Lung microvascular endothelial cell (primary cell): ENCODE measurements at places on chromosomes 6 and 20. TPM values are rescaled to one million over a fixed set of nuclear protein-coding genes. Genes with fewer than 3 reads are reported as not detected.

- DNase-seq = no peak
Measured at GRCh38 chr6:73968221-73968757, 272.3 kb downstream of the CD109 start.

- peak; percentile 58 for DNase-seq
Measured at GRCh38 chr6:7267466-7268091, 45.4 kb downstream of the SSR1 start.

GRCh38 chr6:3277251-3277650 is 18.5 kb downstream of the PSMG4 start:
- no peak for DNase-seq

DNA sequence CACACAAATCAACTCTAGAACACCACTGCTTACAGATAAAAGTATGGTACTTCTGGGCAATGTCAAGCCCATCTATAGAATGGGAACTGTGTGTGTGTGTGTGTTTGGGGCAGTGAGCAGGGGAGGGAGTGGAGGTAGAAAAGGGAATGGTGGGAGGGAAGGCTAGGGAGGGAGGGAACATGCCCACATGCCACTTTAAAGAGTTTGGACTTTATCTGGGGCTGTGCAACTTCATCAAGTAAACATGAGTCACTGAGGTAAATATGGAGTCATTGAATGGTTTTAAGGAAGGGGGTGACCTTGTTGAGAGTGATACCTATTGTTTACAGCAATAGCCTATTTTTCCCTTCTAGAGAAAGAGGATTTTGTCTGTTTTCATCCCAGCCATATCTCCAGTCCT is 22.5 kb upstream of the RNGTT start:
- no peak for DNase-seq

- no peak for DNase-seq
Measured at GRCh38 chr6:89509777-89510281, 76.9 kb downstream of the ANKRD6 start.

DNA sequence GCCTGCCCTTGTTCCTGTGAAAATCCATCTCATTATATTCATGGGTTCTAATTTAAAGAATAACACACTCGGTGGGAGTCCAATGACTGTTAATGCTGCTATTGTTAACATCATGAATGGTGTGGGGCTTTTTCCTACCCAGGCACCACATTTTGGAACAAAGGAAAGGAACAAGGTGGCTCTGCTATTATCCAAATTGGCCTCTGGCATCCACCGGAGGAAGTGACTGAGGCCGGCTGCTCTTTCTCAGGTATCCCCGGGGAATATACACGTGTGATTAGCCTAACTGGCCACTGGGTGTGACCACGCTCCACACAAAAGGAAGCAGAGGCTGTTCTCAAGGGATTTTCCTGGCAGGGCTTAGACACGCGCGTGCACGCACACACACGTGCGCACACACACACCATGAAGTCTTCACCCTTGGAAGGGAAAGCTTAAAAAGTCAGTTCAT is 601.2 kb upstream of the ARID1B start:
- peak; percentile 42 for DNase-seq

- no peak for DNase-seq
Measured at GRCh38 chr6:20722455-20722854, 188.2 kb downstream of the CDKAL1 start.

- DNase-seq = no peak
Measured at GRCh38 chr20:9515741-9516233, 1.4 kb downstream of the LAMP5 start.

- DNase-seq = no peak
Measured at GRCh38 chr20:37703035-37703845, 9.4 kb downstream of the CTNNBL1 start.

GRCh38 chr6:70280400-70280853 is 22.5 kb downstream of the COL9A1 start:
- DNase-seq = no peak

DNA sequence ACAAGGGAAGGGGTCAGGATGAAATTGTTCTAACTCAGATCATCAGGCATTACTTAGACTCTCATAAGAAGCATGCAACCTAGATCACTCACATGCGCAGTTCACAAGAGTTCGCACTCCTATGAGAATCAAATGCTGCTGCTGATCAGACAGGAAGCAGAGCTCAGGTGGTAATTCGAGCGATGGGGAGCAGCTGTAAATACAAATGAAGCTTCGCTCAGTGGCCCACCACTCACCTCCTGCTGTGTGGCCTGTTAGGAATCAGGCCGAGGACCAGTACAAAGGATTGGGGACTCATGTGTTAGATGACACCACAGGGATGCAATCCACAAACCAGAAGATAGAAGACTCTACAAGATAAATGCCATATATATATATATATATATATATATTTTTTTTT is 31.5 kb upstream of the TOP1 start:
- DNase-seq = no peak

DNA sequence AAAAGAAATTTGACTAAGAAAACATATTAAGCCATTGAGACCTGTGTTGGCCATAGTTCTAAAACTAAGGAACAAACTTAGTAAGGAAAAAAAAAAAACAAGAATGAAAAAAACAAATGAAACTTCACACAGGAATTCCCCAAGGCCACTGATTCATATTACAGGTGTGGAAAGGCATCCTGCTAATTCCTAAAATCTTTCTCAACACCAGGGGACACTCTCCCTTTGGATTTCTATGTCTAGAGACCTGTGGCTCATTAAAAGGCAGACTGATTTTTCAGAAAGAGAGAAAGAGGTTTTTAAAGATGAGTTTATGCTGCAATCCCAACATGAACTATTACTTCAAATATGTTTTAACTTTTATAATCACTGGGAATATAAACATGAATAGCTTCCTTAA is at the start of gene OR12D1:
Gene OR12D1, plus strand, starts transcription at position 341 of the 400 bp plus-strand sequence.
- DNase-seq = peak; percentile 30

The FHL5 gene
- not detected in 2 replicates for total RNA-seq

DNA sequence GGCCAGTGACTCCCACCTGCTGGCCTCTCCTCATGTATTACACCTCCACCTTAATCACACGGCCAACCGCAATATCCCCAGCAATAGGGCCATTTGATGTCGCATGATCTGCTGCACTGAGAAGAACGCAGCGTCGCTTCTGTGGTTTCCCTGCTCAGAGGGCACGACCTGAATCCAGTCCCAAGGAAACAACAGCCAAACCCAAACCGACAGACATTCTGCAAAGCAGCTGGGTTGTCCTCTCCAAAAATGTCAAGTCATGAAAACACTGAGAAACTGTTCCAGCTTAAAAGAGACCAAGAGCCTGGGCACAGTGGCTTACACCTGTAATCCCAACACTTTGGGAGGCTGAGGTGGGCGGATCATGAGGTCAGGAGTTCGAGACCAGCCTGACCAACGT is 7.5 kb upstream of the BPI start:
- DNase-seq = no peak

- DNase-seq = no peak
Measured at GRCh38 chr20:29741594-29741893, 1515.9 kb upstream of the DEFB115 start.

The ATP9A gene
- total RNA-seq = 52.1 and 55.6 TPM in 2 replicates

DNA sequence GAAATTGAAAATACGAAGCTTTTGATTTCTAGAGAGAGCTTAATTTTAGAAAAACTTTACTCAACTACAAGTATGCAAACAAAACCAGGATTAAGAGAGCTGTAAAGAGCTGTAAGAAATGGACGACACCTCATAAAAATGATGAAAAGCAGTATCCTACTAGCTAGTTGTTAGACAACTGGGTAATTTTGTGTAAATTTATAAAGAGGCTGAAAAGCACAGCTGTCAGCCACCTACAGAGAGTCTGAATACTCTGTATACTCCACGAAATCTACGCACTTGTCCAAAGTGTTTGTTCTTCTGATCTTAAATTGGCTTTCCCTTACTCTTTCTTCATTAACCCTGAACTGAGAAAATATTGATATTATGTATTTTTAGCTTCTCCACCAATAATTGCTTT is 808.4 kb upstream of the EPHA7 start:
- DNase-seq = no peak

- DNase-seq = no peak
Measured at GRCh38 chr6:143127941-143128680, 67.4 kb downstream of the AIG1 start.

The TP53TG5 gene
- total RNA-seq = not detected in 2 replicates

The ZBTB46 gene
- 37.7 and 46.4 TPM in 2 replicates for total RNA-seq

GRCh38 chr6:37752718-37753117 is 55.0 kb upstream of the MDGA1 start:
- DNase-seq = no peak

DNA sequence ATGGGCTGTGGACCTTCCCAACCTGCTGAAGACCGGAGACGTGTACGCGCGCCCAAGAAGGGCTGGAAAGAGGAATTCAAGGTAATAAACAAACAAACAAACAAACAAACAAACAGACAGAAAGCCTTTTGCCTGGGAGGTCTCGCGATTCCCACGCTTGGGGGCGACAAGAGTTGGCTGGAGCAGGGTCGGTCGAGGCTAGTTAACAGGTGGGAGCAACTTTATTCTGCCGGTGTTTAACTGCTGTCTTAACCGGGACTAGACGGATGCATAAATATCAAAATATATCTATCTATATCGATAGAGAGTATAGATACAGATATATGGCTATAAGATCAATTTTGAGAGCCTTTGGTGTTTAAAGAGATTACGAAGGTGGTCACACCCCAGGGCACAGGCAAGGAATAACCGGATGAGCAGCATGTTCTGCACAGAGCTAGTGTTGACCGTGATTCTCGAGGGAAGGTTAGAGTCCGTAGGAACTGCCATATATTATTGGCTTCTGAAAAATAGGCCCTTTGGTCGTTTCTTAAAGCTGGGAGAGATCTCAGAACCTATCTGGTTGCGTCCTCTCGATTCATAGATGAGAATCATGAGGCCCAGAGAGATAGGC is 514 bp downstream of the STMND1 start:
- no peak for DNase-seq

The MYCT1 gene
- total RNA-seq = 170 and 256 TPM in 2 replicates

- DNase-seq = no peak
Measured at GRCh38 chr20:3813848-3814581, 6.3 kb upstream of the AP5S1 start.

DNA sequence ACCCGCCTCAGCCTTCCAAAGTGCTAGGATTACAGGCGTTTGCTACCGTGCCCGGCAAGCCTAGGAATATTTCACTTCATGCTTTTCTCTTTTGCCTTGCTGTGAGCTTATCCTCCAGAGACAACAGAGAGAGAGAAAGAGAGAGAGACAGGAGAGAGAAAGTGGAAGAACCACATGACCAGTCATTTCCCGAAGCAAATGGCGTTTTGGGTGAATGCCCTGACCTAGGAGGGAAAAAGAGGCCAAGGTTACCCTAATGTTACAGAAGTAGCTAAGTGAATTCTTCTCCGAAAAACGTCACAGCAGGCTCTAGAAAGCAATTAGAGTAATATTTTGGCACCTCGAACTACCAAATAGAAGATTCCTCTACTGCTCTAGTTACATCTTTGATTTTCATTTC is 9.1 kb downstream of the SGK1 start:
- DNase-seq = no peak

The CLDN20 gene
- not detected in 2 replicates for total RNA-seq

The TUBB2A gene
- total RNA-seq = 34.9 and 43.5 TPM in 2 replicates

DNA sequence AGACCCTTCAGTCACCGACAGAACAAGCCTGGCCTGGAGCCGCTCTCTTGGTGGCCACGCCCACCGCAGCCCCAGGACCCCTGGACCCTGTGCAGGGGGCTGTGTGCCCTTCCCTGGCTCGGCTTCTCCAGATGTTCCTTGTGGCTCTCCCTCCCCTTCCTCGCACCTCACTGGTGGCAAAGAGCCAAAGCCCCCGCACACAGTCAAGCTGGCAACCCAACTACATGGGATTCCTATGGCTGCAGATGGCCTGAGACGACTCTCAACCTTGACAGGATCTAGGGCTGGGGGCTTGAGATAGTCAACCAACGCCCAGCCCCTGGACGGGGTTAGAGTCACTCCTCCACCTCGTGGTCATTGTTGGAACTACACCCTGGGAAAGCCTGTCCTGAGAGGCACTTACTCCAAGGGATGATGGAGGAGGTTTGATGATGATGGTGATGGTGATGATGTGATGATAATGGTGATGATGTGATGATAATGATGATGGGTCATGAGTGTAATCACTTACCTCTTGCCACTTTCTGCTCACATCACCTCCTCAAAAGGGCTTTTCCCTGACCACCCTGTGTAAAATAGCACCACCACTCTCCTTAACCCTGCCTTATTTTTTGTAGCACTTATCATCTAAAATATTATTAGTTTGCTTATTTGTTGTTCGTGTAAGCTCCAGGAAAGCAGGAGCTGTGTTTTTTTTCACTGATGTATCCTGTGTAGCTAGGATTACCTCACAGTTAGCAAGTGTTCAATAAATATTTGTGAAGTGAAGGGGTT is 278.4 kb downstream of the LRFN2 start:
- peak; percentile 60 for DNase-seq

The CNBD2 gene
- total RNA-seq = 3.3 and 5.6 TPM in 2 replicates

The FARS2 gene
- 21.4 and 22.0 TPM in 2 replicates for total RNA-seq

The PTCRA gene
- not detected in 2 replicates for total RNA-seq

DNA sequence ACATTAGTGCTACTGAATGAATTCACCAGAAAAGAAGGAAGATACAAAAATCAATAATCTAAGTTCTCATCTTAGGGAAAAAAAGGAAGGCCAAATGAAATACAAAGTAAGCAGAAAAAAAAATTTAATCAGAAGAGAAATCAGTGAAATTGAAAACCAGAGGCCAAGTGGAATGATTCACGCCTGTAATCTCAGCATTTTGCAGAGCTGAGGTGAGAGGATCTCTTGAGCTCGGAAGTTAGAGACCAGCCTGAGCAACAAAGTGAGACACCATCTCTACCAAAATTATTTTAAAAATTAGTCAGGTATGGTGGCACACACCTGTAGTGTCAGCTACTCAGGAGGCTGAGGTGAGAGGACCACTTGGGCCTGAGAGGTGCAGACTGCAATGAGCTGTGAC is 21.2 kb upstream of the ASF1A start:
- DNase-seq = no peak

GRCh38 chr6:5995949-5996713 is 10.6 kb downstream of the NRN1 start:
- DNase-seq = peak; percentile 86

The MUC22 gene
- total RNA-seq = not detected in 2 replicates

DNA sequence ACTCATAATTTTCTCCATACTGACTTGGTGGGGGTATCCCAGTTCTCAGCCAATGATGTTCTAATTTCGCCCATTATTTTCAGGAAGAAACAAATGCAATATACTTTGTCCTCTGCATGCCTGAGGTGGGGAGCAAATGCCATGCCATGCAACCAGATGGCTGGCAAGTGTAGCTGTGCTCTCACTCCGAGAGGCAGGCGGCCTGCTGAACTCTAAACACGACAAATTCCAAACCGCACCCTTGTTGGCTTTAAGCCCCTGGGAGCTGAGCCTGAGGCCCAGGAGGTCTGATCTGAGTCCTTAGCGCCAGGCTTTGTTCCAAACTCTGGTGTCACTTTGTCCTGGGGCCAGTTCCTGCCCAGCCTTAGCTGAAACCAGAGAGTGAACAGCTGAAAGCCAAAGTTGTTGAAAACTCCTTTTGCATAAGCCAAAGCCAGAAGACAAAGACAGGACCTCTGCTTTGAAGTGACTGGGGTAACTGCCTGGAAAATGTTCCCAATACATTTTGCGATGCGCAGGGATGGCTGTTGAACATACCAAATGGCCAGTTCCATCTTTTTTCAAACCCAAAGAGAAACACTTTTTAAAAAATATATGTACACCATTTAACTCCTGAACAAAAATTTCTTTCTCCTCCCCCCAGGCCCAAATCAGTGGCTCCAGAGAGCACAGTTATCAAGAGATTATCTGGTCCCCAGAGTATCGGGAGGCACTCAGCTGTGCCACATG is 46.2 kb downstream of the TTI1 start:
- DNase-seq = no peak
